ENCODE measurements at places on chromosomes 5 and 9.

DNA sequence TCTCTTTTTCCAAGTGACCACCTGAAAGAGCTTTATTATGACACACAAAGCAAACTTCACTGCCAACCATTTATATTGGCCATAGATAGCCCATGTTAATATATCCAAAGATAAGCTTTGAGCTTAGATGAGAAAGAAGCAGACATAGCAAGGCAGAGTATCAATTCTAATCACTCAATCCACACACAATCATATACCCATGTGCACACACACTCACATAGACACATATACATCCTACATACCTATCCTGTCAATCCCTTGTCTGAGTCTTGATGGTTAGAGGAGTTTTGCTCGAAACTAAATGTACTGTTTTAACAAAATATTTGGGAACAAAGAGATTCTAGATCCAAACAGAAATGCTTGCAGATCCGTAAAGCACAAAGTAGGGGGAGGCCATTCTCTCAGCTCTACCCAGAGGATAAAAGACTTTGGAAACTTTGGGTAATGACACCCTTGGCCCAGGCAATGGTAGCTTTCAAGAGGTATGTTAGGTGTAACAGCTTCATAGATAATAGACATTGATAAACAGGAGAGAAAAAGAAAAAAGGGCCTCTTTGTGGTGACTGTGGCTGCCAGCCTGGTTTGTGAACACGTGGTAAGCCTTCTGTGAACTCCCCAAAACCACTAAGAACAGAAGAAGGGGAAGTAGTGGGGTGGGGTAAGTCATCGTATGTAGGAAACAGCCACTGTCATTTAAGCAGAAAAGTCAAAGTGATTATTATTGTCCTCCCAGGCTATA lies 121.6 kb downstream of the TLR4 start:
- DNase-seq = peak; percentile 3

- no peak for DNase-seq
Observed at GRCh38 chr5:150114102-150114641, 27.8 kb upstream of the CSF1R start.

- DNase-seq = no peak
Observed at GRCh38 chr5:143922718-143923117, 110.8 kb downstream of the HMHB1 start.

DNA sequence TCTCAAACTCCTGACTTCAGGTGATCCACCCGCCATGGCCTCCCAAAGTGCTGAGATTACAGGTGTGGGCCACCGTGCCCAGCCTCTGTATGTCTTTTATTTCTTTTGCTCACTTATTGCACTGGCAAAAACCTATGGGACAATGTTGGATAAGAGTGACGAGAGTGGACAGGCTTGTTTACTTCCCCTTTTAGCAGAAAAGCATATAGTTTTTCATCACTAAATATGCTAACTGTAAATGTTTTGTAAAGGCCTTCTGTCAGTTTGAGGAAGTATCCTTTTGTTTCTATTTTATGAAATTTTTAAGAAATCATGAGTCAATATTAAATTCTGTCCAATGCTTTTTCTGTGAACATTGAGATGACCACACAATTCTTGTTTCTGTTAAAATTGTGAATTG lies 103.3 kb downstream of the AUH start:
- no peak for DNase-seq

DNA sequence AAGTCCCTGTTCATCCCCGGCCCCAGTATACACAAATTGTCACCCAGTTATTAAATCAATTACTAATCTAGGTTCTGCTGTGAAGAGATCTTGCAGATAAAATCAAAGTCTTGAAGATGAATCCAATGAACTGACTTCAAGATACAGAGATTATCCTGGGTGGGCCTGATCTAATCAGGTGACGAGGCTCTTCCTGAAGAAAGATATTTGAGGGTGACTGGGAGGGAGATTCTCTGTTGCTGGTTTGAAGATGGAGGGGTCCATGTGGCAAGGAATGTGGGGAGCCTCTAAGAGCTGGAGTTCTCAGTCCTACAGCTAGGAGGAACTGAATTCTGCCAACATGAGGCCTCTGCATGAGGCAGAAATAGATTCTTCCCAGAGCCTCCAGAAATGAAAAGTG lies 36.1 kb upstream of the ICE1 start:
- DNase-seq = no peak

GRCh38 chr9:69980591-69980990 lies 63.1 kb upstream of the MAMDC2 start:
- no peak for DNase-seq
